Cerebellum (tissue), 4 donors: ENCODE measurements at places on chromosomes 1 and 21. TPM values are rescaled to one million over a fixed set of nuclear protein-coding genes. Genes with fewer than 3 reads are reported as not detected.
A peak's percentile ranks its signal among the peaks of the same experiment; 100 is the strongest.

GNG4 gene
- 54.4 TPM for total RNA-seq

ADAM30 gene
- not detected for total RNA-seq

OLIG2 gene
- 14.4 TPM for total RNA-seq

NGF gene
- total RNA-seq: 1.7 TPM

HIVEP3 gene
- total RNA-seq: 18.2 TPM

SH3BGR gene
- 1.8 TPM for total RNA-seq

DNA sequence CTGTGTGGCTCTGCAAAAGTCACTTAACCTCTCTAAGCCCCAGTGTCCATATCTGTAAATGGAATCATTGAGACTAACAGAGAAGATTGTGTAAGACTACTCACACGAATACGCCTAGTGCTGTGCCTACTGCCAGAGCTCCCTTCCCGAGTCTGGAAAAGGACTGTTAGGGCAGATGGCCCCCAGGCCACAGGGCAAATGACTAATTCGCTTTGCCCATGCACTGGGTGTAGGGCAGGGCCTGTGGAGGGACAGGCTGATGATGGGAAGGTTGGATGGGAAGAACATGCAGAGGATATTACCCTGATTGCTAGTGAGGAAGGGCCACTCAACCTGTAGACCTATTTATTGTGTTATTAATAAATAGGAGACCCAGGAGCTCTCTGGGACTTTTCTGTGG is 4.2 kb upstream of the GPR61 start:
- DNase-seq: no peak

GRCh38 chr1:55559161-55559611 is 344.0 kb upstream of the USP24 start:
- peak; percentile 57 for DNase-seq

- no peak for DNase-seq
Observed at GRCh38 chr1:101632548-101633272, 364.0 kb downstream of the OLFM3 start.

- peak; percentile 68 for DNase-seq
Observed at GRCh38 chr1:60969971-60970509, 112.3 kb upstream of the NFIA start.
